ENCODE measurements at places on chromosomes 5 and 9.

- DNase-seq: no peak
These were observed 24.5 kb upstream of the MVB12B start for GRCh38 chr9:126301985-126302603.

- DNase-seq: no peak
These were observed 268.6 kb downstream of the NR3C1 start for GRCh38 chr5:143134900-143135299.

DNA sequence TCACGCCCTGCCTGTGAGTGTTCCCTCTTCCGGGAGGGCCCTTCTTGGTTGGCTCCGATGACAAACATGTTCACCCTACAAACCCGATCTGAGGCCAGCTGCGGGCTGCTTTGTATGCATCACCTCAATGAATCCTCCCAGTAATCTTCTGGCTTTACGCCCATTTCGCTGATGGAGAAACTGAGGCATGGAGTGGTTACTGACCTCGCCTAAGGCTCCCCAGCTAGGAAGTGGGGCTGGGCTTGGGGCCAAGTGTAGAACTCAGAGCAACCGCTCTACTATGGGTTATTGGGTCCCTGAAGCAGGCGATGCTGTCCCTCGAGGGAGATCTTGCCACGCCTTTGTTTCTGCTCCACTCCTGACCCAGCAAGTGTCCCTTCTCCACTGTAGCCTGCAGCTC lies 38.2 kb upstream of the RPL26L1 start:
- DNase-seq: no peak

- no peak for DNase-seq
These were observed 36.5 kb upstream of the SYNPO start for GRCh38 chr5:150604010-150604409.

GRCh38 chr5:154131817-154132216 lies 58.7 kb upstream of the GALNT10 start:
- DNase-seq: no peak
